RKO (cell line): ENCODE measurements at places on chromosomes 3 and 15.

DNA sequence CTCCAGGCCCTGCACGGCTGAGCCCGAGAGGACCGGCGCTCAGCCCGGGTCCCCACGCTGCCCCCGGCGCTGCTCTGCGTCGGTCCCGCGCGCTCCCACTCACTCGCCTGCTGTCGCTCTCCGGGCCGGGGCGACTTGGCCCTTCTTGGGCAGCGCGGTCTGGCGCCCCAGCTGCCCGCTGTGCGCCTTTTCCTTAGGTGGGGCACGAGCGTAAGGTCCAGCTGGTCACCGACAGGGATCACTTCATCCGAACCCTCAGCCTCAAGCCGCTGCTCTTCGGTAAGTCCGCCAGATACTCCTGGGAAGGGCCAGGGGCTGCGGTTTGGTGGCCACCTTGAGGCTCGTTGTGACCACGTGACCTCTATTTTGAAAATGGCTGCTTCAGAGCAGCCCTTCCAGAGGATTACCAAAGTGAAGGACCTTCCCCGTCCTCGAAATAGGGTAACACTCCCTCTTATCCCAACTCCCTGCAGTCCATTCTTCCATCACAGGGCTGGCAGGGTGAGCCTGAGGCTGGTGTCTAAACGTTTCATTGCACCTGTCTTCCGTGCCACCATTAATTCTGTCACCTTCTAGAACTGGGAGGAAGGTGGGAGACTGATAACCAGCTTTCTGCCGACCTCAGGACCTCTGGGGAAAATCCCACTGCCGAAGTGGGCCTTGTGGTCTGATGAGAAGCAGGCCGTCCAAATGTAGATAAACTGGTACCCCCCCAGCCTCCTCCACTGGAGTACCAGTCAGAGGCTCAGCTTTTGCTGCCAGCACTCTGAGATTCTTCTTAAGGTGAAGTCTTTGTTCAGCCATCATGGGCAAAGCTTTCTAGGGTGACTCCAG lies 812 bp downstream of the P4HTM start:
- peak; percentile 44 for DNase-seq

- no peak for DNase-seq
Measured at GRCh38 chr15:33183334-33183733, 11.2 kb downstream of the FMN1 start.

GRCh38 chr3:118900737-118901525 lies 133.7 kb downstream of the IGSF11 start:
- no peak for DNase-seq

DNA sequence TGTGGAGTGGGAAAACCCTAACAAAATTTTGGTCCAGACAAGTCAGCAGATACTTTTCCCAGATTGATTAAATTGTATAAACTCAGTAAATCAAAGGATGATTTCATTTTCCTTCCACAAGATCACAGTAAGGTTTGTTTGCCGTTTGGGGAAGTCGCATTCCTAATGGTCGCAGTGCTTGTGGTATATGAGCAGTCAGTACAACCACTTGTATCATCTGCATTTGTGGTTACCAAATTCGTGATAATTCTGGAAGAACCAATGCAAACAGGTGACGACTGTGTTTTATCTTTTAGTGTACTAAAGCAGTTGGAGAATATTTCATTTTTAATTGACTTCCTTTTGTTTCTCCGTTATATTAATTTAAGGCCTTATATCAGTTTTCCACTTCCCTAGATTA lies 100.0 kb upstream of the CNTN6 start:
- DNase-seq = no peak

DNA sequence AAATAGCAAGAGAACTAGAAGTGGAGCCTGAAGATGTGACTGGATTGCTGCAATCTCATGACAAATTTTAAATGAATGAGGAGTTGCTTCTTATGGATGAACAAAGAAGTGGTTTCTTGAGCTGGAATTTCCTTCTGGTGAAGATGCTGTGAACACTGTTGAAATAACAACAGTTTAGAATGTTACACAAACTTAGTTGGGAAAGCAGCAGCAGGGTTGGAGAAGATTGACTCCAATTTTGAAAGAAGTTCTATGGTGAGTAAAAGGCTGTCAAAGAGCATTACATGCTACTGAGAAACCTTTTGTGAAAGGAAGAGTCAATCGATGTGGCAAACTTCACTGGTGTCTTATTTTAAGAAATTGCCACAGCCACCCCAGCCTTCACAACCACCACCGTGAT lies 220.9 kb upstream of the LRRFIP2 start:
- DNase-seq = no peak

- no peak for DNase-seq
Measured at GRCh38 chr3:193773266-193774220, 180.5 kb downstream of the OPA1 start.

GRCh38 chr3:45763303-45763675 lies 33.0 kb downstream of the SLC6A20 start:
- no peak for DNase-seq

- no peak for DNase-seq
Measured at GRCh38 chr3:147336543-147337278, 69.6 kb downstream of the ZIC4 start.

DNA sequence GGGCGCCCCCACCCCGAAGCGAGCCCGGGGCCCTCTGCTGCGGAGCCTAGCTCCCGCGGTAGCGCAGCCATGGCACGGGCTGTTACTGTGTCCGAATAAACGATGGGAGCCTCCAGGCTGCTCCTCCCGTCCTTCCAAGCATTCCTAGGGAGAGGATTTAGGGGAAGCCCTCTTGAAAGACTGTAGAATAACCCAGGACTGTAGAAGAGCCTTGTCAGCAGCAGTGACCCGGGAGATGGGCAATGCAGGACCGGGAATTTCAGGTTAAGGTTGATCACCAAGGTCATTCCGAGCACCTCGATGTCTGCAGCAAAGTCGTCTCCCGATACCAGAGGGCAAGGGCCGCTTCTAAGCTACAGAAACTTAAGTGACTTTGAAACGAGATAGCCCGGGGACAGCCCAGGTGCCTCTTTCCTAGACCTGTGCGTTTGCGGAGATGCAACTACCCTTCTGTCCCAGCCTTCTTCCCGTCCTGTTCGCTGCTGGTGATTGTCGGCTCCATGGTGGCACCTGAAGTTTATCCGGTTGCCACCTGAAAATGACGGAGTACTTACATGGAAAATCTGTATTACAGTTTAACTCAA lies 753 bp upstream of the MYO5A start:
- no peak for DNase-seq

- DNase-seq = no peak
Measured at GRCh38 chr3:58898513-58898912, 151.3 kb downstream of the CFAP20DC start.

DNA sequence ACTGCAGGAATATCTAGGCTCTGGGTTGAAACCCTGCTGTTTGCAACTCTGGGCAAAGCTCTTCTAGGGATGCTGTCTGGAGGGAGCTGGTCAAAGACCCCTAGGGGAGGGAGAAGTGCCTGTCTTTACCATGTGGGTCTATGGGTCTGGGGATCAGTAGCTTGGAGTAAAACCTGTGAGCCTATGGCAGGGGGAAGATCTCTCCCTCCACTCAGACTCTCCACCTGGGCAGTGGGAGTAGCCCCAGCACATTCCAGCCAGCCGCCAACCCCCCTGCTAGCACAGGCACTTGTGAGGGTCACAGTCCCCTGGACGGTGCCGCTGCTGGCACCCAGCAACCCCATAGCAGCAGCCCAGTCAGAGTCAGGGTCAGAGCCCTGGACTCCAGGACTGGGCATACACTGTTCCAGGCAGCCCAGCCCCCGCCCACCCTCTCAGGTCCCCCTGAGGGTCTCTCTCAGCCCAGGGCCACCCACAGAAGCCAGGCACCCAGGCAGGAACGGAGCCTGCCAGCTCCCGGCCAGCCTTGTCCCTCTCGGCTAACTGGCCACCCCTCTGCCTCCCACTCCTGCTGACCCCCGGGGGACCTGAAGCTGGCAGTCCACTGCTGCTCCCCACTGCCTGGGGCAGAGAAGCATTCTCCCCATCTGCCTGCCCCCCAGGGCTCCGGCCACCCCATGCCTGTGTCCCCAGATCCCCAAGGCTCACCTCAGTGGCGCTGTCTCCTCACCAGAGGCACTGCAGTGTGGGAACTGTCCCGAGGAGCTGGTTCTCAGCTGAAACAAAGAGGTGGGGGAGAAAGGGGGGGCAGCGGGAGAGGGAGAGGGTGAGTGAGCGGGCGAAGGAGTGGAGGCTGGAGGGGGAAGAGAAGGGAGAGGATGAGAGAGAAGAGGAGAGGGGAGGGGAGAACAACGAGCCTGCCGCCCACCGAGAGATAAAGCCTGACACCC lies 10.8 kb downstream of the GLYCTK start:
- DNase-seq = no peak

- DNase-seq = no peak
Measured at GRCh38 chr15:90194655-90195054, 6.5 kb upstream of the SEMA4B start.

DNA sequence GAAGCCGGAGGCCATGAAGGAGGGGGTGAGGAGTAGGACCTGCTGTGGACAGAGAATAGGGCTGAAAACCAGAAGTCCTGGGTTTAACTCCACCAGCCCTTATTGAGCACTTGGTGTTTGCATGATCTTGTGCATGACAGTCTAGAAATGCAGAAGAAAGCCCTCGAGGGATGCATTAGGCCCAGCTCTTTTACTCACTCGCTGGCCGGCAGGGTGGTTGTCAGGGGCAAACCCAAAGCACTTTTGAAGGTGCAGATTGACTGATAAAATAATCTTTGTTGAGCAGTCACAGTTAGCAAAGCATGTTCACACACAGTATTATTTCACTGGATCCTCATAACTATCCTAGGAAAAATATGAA lies 55.3 kb downstream of the CORO2B start:
- no peak for DNase-seq

DNA sequence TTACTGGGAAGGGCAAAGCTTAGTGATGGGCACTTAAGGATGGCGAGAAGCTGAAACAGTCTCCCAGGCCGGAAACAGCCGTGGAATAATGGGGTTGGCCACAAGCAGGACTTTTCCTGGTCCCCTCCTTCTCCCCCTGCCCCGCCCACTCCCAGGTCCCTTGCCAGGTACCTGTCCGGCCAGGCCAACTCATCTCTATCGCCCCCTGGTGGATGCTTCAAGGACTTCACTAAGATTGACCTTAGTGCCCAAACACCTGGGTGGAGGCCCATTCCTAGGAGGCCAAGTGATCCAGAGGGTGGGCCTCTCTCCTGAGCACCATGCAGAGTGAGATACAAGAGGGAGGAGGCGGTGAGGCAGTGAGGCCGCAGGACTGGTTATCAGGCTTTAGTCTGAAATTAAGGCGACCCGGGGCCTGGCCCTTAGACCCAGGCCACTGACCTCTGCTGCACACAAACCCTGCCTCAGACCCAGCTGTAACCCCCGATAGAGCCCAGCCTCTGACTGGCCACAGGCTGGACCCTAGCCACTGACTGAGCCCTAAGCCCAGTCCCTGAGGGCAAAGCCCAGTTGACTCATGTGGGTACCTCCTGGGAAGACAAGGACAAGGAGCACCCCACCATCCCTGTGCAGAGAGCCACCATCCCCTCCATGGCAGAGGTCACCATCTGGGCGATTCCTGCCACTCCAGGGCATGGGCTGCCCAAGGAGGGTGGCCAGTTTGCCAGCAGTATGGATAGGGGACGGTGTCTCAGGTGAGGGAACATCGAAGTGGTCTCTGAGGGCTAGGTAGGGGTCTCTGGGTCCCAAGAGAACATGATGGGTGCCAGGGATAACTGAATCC lies 37.6 kb downstream of the VIPR1 start:
- no peak for DNase-seq

DNA sequence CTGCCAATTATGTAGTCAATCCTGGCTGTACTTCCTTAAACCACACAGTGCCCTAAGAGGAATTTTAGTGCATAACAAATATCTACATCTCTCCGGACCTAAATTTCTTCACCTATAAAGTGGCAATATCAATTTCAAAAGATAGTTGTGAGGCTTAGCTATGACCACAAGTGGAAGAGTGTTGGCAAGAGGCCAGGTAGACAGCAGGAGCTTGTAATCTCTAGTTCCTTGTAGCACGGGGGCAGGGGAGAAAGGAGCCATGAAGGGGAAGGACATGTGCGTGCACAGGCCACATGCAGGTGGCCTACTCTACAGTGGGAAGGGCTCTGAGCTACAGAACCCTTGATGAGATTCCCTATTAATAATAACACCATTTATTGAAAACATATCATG lies 269.7 kb downstream of the ABHD5 start:
- peak; percentile 6 for DNase-seq

GRCh38 chr3:16142350-16143025 lies 32.0 kb upstream of the GALNT15 start:
- no peak for DNase-seq

- DNase-seq = no peak
Measured at GRCh38 chr3:113291572-113291971, 80.2 kb downstream of the BOC start.

GRCh38 chr15:94943888-94944287 lies 712.5 kb downstream of the MCTP2 start:
- no peak for DNase-seq

DNA sequence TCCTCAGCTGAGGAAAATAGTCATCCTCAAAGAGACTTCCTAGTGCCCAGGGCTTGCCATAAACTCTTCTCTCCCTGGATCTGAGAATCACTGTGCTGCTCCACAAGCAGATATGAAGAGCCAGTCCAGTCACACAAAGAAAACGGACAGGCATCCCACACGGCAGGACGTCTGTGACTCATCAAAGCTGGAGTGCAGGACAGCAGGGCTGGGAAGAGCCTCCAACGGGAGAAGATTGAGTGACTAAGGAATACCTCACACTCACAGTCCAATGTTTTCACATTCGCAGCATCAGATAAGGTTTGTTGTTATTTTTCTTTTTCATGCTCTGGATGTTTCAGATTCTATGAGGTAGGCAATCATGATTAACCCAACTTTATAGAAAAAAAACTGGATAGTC lies 57.8 kb downstream of the NEK10 start:
- DNase-seq = peak; percentile 91

- peak; percentile 12 for DNase-seq
Measured at GRCh38 chr3:1087066-1087560, 5.7 kb upstream of the CNTN6 start.

- peak; percentile 25 for DNase-seq
Measured at GRCh38 chr3:66115858-66116654, 77.3 kb upstream of the MAGI1 start.

DNA sequence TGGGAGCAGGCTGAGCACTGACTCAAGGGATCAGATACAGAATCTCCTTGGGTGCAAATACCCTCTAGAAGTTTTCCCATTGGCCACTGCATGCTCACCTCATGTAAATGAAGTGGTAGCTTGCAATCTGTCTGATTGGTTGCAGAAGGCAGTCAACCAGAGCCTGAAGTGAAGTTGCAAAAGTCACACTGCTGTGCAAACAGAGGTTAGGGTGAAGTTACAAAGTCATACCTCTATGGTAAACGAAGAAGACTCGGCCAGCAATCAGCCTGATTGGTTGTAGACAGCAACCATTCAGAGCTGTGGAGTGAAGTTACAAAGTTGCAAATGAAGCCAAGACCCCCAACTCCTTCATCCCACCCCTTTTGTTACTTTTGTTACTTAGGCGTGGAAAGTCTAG lies 27.1 kb downstream of the STARD9 start:
- DNase-seq = no peak

DNA sequence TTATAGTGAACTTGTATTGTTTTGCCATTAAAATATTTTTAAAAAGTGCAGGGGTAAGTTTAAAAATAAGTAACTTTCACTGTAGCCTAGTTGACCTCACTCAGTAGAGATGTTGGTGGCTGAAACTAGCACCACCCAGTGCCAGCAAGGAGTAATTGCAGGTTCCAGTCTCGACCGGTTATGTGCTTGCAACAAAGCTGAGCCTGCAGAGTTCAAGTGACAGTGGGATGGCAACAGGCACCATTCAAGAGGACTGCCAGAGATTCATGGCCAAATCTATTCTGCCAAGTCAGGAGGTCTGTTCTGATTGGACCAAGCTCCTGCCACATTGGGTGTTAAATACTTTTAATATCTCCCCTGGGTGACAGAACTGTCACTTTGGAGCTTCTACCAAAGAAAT lies 2.7 kb downstream of the ADAMTS7 start:
- DNase-seq = peak; percentile 32
